Mesenteric fat pad (tissue), 1 donor: ENCODE measurements at places on chromosomes 2 and 18. TPM values are rescaled to one million over a fixed set of nuclear protein-coding genes. Genes with fewer than 3 reads are reported as not detected.

The PFN4 gene
- total RNA-seq, result not detected

The CPO gene
- 0.84 TPM for total RNA-seq

The PCARE gene
- total RNA-seq, result 0.06 TPM

The SCTR gene
- total RNA-seq, result not detected

The HOXD11 gene
- 1.2 TPM for total RNA-seq

The ALPG gene
- not detected for total RNA-seq

The TRPM8 gene
- total RNA-seq, result not detected

The SIX2 gene
- 2.3 TPM for total RNA-seq

The FOXD4L1 gene
- not detected for total RNA-seq

The LAMA1 gene
- total RNA-seq, result 7.9 TPM

The RAB1A gene
- total RNA-seq, result 216 TPM

The EGR4 gene
- total RNA-seq, result not detected

The TP53I3 gene
- total RNA-seq, result 12.0 TPM

The NDUFS1 gene
- 91.1 TPM for total RNA-seq

The PROM2 gene
- total RNA-seq, result 0.39 TPM

The GREB1 gene
- 3.8 TPM for total RNA-seq

GRCh38 chr2:26687328-26687727 lies 5.2 kb upstream of the KCNK3 start:
- DNase-seq, result no peak

GRCh38 chr2:99748344-99748743 lies 258.5 kb upstream of the REV1 start:
- DNase-seq, result no peak

GRCh38 chr2:95018861-95019550 lies 6.5 kb upstream of the MAL start:
- no peak for DNase-seq

DNA sequence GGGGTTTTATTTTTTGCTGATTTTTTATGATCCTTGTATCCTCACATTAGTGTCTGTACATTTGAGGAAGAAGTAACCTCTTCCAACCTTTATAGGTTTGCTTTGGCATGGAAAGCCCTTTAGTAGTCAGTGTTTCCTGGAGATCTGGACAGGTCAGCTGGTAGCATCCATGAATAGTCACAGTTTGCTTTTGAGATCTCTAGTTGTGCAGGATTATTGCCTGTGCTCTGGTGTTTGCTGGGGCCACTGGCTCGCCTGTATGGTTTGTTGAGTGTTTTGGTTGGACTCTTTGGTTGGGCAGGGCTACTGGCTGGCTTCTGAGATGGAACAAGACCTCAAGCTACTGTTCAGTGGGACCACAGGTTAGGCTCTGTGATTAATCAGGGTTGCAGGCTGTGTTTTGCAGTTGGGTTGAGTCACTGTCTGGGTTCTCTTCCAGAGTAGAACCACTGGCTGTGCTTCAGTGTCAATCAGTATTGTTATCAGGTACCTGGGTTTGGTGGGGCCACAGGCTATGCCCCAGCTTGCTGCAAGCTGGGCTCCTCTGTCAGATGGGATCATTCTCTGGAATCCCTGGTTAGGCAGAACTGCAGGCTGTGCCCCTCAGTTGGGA lies 20.0 kb downstream of the SP140L start:
- no peak for DNase-seq

DNA sequence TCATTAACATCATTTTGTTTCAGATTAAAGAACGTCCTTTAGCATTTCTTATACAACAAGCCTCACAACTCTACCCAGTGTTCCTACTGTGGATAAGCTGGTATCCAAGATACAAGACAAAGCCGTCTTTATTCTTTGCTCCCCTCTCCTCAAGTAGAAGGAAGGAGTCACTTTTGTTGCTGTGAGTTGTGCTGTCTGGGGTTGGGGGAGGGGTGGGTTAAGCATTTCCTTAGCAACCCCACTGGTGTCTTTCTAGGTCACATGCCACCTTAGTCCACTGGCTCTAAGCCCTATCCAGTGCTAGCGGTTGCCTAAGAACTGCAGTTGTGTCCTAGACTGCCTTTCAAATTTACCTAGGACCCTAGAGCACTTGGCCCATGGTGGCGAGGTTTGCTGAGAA lies 155.6 kb upstream of the PIEZO2 start:
- DNase-seq, result no peak

- DNase-seq, result no peak
Measured at GRCh38 chr18:59861009-59861408, 38.8 kb upstream of the PMAIP1 start.

- DNase-seq, result no peak
Measured at GRCh38 chr2:95320986-95321767, 24.0 kb downstream of the KCNIP3 start.

GRCh38 chr2:26692279-26692896 lies at the start of gene KCNK3:
Gene KCNK3, plus strand, starts transcription at chr2:26692722. Its CDS starts 154 bp downstream, at chr2:26692876.
- no peak for DNase-seq

- no peak for DNase-seq
Measured at GRCh38 chr2:212595036-212595654, 56.5 kb upstream of the ERBB4 start.

DNA sequence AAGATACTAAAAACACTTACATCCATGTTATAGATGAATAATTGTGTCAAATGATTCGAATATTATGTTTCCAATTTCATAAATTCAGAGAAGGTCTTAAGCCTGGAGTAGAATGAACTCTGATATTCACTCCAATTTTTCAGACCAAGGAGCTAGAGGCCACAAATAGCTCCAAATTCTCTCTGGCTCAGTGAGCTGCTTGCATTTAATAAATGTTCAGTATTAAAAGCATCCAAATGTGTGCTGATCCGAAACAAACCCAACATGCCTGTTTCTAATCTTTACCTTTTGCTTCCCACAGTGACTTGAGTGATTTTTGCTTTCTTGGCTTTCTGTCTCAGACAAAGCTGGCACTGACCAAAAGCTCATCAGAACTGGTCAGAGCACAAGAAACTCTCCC lies 291.4 kb downstream of the CCDC85A start:
- DNase-seq, result no peak

DNA sequence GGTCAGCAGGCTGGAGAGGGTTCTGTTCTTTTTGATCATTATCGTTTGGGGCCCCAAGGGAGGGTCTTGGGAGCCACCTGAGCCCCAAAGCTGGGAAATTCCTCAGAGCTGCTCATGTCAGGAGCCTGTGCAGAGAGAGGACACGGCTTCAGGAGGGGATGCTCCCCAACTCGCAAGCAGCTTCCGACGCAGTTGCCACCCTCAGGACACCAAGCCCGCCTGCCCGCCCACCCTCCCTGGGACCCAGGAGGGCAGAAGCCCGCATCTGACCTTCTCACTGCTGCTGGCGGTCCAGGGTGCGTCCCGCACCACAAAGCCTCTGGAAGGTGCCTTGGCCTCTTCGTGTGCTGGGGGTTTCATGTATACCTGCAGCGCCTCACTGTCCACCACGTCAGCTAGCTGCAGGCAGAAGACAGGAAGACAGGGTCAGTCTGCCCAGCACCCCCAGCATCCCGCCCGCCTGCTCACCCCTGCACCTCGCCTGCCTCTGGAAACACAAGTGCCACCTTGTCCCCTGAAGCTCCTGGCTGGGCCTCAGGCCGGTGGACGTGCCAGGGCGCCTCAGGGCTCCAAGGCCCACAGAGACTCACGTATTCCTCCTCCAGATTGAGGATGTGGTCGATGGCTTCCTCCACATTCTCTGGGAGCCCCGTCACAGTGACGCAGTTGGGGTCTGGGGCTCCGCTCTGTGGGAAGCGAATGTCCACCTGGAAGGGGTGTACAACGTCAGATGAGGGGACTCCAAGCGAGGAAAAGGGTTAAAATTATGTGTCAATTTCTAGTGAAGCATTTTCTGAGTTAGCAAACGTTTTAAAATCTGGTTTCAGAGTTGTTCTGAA lies 41.3 kb downstream of the ANO7 start:
- no peak for DNase-seq

DNA sequence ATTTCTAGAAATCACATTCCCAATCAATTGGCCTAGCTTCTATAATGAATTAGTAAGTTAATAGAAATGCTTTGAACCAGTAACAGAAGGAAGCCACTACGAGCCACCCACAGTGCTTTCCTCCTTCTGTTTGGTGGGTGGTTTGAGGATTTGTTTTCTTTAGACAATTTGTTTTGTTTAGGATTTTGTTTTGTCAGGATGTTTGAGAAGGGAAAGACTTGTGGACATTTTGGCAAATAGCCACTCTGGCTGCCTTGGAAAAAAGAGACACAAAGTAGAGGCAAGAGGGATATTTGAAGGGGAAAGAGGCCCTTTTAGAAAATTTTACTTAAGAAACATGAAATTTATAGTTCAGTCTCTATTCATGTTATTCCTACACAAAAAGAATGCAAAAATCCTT lies 47.7 kb downstream of the TANK start:
- no peak for DNase-seq

GRCh38 chr18:37565977-37566478 lies 430 bp upstream of the CELF4 start:
- no peak for DNase-seq

- DNase-seq, result no peak
Measured at GRCh38 chr2:212815453-212815852, 276.9 kb upstream of the ERBB4 start.

DNA sequence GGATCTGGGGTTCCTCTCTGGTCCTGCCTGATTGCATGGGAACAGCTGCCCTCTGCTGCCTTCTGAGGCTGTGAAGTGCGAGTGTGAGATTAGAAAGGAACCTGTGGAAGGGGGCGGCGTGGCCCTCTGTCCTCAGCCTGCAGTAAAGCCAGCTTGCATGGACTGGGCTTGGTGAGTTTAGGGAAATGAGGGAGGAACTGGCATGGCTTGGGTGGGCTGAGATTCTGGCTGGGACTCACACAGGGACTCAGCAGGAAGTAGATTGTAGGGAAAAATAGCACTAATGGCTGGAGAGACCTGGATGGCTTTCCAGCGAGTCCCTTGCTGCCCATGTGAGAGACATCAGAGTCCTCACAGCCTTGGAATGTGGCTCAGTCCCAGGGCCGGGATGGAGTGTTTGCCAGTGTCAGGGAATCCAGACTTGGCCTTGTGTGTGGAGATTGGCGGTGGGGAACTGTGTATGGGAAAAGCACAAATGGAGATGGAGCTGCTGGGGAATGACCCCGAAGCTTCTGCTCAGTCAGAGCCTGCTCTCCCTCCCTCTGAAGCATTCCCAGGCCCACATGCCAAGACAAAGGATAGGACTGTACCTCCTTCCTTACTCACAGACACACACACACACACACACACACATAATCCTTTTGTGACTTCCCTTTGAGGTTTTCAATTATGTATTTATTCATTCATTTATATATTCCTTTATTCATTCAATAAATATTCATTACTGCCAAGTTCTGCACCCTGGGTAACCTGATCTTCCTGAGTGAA lies 115.4 kb downstream of the ACAA2 start:
- no peak for DNase-seq

GRCh38 chr2:151853070-151853758 lies 25.0 kb upstream of the ARL5A start:
- DNase-seq, result no peak

GRCh38 chr2:55490554-55490953 lies 29.0 kb upstream of the CFAP36 start:
- no peak for DNase-seq
